ENCODE measurements at places on chromosomes 2 and 18. TPM values are rescaled to one million over a fixed set of nuclear protein-coding genes. Genes with fewer than 3 reads are reported as not detected.

The GCA gene
- polyA plus RNA-seq = 0.24 TPM

The SEPTIN2 gene
- 164 TPM for polyA plus RNA-seq

The ASXL2 gene
- polyA plus RNA-seq = 8.8 TPM

DNA sequence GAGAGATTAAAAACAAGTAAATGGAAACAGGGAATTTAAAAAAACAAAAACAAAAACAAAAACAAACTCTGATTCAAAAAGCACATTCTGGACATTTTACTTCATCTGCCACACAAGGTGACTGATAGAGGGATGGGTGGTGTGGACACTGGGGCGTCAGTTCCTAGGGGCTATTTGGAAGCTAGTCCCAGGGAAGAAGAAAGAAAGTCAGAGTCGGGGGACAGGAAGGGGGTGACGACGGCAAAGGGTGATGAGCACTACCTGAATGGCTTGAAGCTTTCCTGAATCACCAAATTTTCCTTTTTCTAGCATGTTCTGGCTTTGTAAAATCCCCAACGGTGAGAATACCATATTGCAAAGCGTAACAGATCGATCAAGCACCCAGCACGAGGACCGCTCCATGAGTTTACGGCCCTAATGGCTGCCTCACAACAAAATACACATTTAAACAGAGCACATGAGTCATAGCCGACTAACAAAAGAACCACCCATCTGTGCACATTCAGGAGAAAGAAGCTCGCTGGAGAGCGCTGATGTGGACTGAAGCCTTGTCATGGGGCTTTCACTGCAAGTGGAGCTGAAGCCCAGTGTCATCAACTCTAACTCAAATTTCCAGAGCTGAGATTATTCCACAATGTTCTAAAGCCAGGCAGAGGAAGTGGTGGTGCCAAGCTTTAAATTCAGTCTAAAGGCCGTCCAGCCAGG, 178.9 kb downstream of the LNPK start:
- no peak for DNase-seq

The ATP6V1B1 gene
- polyA plus RNA-seq = not detected

DNA sequence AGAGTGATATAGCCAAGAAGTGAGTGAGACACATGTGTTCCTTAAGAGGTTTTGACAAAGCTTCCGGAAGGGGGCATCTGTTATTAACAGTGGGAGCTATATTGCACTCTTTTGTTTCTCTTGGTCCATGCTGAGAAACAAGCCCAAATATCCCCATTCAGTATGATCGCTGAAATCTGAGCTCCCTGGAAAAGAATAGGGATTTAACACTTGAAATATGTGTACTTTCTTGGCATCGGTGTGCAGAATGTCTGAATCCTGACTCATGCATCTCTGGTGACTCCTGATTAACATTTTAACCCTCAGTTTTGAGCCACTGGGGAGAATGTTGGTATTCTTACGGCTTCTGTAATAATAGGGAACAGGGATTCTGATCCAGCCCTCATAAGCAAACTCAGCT, 448.1 kb downstream of the TSN start:
- DNase-seq = no peak

- DNase-seq = no peak
These were observed 16.1 kb downstream of the TMEM127 start for GRCh38 chr2:96249654-96250053.

- no peak for DNase-seq
These were observed 217.0 kb downstream of the ANAPC1 start for GRCh38 chr2:111667001-111667400.

The IL37 gene
- polyA plus RNA-seq = not detected

DNA sequence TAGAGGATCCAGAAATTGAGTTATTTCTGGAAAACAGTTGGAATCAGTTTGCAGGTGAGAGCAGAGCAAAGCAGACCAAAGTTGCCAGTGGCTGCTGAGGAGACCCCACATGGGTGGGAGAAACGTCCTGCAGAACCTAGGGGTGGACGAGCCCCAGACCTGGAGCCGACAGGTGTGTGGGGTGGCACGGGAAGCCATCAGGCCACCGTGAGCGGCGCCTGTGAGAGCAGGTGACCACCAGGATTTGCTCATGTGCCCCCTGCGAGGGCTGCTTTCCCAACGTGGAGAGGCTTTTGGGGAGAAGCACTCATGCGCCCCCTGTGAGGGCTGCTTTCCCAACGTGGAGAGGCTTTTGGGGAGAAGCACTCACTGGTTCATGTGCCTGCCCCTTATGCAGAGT, 116.8 kb upstream of the NFATC1 start:
- no peak for DNase-seq

DNA sequence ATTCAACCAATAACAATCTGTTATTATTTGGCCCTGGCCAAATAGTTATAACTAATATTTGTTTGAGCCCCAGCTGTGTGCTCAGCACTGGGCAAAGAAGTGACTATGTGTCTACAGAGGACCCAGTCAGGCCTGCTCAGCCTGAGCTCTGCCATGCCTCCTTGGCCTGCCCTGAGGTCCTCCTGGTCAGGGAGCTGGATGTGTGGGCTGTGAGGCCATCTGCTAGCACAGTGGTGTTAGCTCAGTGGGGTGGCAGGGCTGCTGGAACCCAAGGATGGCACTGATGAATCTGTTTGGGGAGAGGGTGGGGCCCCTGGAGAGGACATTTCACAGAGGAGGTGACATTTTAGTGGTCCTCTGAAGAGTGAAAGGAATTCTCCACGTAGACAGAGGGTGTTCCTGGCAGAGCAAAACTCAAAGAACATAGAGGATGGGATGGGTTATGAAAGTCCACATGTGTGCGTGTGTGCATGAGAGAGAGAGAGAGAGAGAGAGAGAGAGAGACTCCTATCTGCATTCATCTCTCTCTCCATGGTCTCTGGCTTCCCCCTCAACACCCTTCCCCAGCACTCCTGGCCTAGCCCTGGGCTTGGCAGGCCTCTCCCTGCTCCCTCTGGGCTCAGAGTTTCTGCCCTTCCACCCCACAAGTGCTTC, 21.2 kb upstream of the ATOH8 start:
- no peak for DNase-seq

DNA sequence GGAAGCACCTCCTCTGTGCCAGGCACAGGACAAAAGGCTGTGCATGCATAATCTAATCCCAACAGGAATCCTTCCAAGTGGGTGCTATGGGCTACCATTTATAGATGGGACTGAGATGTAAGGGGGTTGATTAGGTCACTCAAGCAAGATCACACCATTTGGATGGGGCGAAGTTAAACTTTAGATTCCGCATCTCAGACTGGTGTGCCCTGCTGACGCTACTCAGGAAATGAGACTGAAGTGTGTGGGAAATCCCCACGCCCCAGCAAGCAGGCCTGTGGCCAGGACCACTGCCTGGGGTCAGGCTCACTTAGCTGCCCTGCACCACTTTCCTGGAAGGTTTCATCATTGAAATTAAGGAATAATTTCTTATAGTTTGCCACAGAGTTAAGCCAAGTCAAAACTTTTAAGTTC, 70.5 kb upstream of the PPP1CB start:
- DNase-seq = no peak

Data from K562 (cell line).